T-cell (primary cell): ENCODE measurements at places on chromosomes 6 and 20. TPM values are rescaled to one million over a fixed set of nuclear protein-coding genes. Genes with fewer than 3 reads are reported as not detected.

Gene RAMACL
- total RNA-seq: 1.6 TPM

Gene HLA-G
- not detected for total RNA-seq

Gene SLC4A11
- total RNA-seq: 1.4 TPM

- H3K4me3 ChIP-seq: no peak overlapping the region
- no peak for DNase-seq
- no peak overlapping the region for H3K27ac ChIP-seq
- no peaks in the 10 kb centered on the region for H3K27me3 ChIP-seq
- H3K36me3 ChIP-seq: no peaks in the 10 kb centered on the region
These were observed 433.2 kb downstream of the CD83 start for GRCh38 chr6:14550822-14551221.

DNA sequence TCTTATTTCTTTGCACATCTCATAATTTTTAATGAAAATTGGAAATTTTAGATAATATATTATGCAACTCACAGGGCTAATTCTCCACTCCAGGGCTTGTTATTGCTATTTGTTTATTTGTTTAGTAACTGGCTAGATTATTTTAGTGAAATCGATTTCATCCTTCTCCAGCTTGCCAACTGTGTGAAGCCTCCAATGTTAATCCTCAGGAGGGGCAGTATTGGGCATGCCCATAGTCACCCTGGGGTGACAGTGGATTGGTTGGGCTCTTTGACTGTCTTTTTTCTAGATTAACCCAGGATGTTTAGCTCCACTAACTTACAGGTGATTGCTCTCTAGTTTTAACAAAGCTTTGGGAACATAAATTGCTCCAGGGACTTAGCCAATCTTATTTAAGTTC, 450.1 kb downstream of the BMP2 start:
- H3K4me3 ChIP-seq: no peak overlapping the region
- H3K36me3 ChIP-seq: no peaks in the 10 kb centered on the region
- no peaks in the 10 kb centered on the region for H3K4me1 ChIP-seq

GRCh38 chr20:9015984-9016324, 52.9 kb upstream of the PLCB4 start:
- no peaks in the 10 kb centered on the region for H3K4me1 ChIP-seq
- no peaks in the 10 kb centered on the region for H3K27me3 ChIP-seq
- no peaks in the 10 kb centered on the region for H3K36me3 ChIP-seq
- no peak overlapping the region for H3K4me3 ChIP-seq
